ENCODE measurements at places on chromosomes 2 and 18.

DNA sequence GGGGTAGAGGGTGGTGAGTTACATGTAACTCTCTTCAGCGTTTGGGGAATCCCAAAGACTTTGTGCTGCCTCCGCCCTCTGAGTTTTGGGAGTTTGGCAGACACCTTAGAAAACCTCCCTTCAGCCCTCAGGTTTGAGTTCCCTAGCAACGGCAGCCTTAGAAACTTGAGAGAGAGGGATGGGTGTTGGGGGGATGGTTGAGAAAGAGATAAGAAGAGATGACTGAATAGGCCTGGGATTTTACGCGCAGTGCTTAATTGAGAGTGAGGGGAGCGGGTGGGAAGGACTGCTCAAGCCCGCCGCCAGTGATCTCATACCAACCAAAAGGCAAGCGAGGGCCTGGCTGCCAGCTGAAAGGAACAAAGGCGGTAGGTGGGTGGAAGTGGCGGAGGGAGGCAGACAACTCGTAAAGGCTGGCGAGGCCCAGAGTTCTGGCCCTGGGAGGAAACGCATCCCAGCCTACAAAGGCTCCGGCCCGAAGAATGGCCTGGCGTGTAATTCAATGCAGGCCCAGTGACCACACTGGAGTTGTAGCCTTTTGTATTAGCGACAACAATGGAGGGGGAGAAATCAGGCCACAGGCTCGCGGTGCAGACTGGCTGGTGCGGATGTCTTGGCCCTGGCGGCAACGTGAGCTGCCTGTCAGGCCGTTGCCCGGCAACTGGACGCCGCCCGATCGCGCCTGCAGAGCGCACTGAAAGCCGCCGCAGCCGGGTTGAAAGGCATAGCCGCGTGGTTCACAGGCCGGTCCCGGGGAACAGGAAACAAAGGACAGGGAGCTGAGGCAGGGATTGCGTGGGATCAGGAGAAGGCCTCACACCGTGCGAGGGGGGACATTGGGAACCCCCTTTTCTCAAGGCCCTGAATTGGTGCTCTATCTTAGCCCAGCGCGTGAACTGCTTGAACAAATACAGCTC, 39.9 kb upstream of the DARS1 start:
- DNase-seq: peak; percentile 89

DNA sequence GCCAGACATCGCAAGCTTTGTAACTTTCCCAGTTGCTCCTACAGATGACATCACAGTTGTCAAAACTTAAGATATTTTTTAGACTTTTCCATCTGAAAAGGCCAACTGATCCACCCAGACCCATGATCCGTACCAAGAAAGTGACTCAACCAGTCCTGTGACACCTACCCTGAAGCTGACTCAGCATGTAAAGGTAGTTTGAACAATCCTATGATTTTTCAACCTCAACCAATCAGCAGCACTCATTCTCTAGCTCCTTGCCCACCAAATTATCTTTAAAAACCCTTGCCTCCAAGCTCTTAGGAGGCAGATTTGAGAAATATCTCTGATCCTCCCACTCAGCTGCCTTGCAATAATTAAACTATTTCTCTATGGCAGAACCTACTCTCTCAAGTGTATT, 1686.7 kb upstream of the LRRTM1 start:
- no peak for DNase-seq

- no peak for DNase-seq
Observed at GRCh38 chr2:144801766-144802165, 281.8 kb upstream of the ZEB2 start.

GRCh38 chr18:48813321-48813720, 137.4 kb downstream of the SMAD7 start:
- DNase-seq: no peak

- no peak for DNase-seq
Observed at GRCh38 chr2:95667480-95667879, 75.7 kb downstream of the TRIM43 start.

DNA sequence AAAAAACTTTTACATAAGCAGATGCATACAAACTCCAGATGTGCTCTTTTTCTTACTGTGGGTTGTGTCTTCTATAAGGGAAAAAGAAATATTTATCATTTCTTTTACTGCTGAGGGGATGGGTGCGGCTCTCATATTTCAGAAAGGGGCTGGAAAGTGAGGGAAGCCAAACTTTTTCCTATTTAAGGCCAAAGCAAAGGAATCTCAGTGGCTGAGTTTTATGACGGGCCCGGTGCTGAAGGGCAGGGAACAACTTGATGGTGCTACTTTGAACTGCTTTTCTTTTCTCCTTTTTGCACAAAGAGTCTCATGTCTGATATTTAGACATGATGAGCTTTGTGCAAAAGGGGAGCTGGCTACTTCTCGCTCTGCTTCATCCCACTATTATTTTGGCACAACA, at the start of gene COL3A1:
Gene COL3A1, plus strand, starts transcription at position 210 of the 400 bp plus-strand sequence. Its CDS starts 117 bp downstream, at position 327.
- DNase-seq: no peak

- DNase-seq: no peak
Observed at GRCh38 chr2:59174536-59175243, 933.6 kb upstream of the FANCL start.

Measured in WTC11 (cell line).